ENCODE measurements at places on chromosomes 7 and 10. TPM values are rescaled to one million over a fixed set of nuclear protein-coding genes. Genes with fewer than 3 reads are reported as not detected.

DNA sequence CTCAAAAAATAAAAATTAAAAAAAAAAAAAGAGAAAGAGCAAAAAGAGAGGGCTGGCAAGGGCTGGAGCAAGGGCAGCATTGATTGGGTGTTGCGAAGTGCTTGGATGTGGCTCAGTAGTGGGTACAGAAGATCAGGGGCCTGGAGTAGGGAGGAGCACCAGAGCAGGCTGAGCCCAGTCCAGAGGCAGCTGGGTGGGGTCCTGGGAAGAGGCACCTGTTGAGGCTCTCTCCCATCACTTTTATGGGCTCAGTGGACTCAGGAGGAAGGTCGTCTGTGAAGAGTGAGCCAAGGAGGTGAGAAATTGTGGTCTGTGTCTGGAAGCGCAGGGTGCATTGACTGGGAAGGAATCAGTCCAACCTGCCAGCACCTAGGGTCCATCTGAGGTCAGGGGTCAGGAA is 11.8 kb upstream of the ZMIZ2 start:
- no peak for DNase-seq

The TEX47 gene
- not detected for total RNA-seq

The PLCE1 gene
- total RNA-seq = 19.9 TPM

DNA sequence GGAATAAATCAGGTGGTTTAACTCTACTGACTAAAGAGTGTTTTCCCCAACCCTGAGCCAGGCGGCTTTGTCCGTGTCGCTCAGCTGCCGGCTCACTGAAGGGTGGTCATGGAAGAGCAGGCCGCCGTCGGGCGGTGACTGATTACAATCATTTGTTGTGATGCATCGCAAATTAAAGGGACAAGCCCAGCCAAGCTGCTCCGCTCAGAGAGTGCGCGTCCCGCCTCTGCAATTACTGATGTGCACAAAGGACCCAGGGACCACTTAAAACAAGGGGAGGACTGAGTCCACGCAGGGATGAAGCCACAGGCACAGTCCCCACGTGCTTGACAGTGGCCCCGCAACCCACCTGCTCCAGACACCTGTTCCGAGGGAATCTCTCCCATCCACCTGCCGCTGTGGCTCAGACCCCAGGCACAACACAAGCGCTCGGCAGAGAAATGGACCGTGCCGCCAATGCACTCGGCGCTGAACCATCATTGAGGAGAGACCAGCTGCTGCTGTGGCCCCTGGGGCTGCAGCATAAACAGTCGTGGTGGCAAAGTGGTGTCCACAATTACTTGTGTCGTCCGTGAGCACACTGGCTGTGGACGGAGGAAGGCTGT is 526.5 kb downstream of the PTPRN2 start:
- no peak for DNase-seq

DNA sequence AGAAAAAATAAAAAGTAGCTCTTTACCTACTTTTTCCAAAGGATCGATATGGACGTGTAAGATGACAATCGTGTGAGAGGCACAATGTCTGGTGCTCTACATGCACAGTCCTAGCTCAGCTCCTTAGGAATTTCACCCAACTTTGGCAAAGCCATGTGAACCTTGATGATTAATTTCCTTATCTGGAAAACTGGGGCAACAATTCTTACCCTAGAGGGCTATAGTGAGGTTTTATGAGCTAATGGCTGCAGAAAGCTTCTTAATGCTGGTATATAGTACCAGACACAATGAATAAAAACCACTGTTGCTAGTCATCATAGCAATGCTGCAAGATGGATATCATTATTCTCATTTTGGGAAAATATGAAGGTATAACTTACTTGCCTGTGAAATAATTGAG is 202.7 kb downstream of the PARD3 start:
- no peak for DNase-seq

The ACBD7 gene
- total RNA-seq = 0.42 TPM

GRCh38 chr7:156334636-156335035 is 305.9 kb upstream of the RNF32 start:
- DNase-seq = no peak

DNA sequence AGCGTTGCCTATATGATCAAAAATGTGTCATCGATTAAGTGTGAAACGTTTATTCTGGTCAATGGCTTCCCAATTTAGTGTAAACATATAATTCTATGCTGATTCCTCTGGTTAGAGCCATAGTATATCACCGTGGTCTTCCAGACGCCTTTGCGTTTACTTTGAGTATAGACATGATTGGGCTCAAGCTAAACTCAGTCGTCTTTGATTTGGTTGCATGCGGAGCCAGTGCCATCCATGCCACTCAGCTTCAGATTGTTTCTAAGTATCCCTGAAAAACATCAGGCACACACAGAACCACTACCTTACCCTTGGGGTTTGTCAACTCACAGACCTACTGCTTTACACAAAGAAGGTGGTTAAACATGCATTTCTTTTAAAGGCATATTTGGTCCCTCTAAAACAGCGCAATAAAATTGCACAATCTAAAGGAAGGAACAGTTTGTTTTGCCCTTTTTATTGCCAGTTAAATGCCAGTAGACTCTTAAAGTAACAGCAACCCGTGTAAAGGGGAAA is 273.6 kb upstream of the KLF6 start:
- DNase-seq = no peak

DNA sequence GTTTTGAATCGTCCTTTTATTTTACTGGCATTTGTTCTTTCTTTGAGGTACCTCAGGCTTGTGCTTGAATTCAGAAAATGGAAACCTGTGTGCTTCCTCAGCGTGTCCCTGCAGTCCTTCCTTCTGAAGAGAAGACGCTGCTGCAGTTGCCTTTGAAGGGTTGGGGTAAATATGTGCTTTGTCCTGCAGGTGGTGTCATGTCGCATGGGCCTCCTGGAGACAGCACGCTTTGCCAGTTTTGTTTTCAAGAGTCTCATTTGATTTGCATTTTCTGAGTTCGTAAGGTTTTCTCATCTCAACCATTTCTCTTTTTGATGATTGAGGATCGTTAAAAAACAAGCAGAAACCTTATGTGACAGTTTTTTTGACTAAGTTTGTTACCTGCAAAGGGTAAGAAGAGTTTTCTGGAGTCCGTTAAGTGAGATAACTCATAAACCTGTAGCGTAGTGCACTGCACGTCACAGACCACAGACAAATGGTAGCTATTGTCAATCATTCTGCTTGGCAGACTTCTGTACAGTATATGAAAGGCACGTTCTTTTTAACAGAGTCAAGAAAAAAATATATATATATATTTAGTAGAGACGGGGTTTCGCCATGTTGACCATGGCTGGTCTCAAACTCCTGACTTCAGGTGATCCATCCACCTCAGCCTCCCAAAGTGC is 57.0 kb downstream of the CDC123 start:
- DNase-seq = peak; percentile 17

DNA sequence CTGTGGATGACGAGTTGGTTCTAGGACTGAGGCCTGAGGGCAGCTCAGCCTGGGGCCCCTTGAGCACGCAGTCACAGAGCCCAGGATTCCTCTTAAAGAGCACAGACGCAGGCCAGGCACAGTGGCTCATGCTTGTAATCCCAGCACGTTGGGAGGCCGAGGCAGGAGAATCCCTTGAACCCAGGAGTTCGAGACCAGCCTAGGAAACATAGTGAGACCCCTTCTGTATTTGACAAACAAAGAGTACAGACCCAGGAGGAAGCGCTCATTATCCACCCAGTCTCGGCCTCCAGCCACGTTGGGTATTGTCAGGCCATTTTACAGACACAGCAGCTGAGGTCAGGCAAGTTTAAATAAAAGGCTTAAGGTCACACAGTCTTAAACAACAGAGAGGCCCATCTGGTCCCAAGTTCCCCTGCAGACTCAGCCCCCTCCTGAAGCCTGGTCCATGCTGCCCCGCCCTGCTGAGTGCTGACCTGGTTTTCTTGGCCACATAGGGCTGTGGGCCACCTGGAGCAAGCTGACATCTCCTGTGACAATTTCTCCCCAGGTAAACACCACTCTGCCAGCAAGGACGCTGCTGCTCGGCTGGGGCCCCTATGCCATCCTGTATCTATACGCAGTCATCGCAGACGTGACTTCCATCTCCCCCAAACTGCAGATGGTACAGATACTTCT is 12.6 kb downstream of the RGR start:
- no peak for DNase-seq

The CYP2C19 gene
- total RNA-seq = 0.08 TPM

GRCh38 chr10:71269301-71270288 is 49.5 kb upstream of the SLC29A3 start:
- no peak for DNase-seq

The CXCL12 gene
- total RNA-seq = 8.1 TPM

- DNase-seq = no peak
These were observed 75.8 kb downstream of the CUL1 start for GRCh38 chr7:148774471-148774870.

GRCh38 chr10:79361726-79362397 is 14.6 kb downstream of the PPIF start:
- no peak for DNase-seq

The WEE2 gene
- not detected for total RNA-seq

The JAZF1 gene
- total RNA-seq = 9.3 TPM

The MSMB gene
- total RNA-seq = not detected

GRCh38 chr10:88193018-88193417 is 329.6 kb downstream of the PTEN start:
- DNase-seq = no peak

DNA sequence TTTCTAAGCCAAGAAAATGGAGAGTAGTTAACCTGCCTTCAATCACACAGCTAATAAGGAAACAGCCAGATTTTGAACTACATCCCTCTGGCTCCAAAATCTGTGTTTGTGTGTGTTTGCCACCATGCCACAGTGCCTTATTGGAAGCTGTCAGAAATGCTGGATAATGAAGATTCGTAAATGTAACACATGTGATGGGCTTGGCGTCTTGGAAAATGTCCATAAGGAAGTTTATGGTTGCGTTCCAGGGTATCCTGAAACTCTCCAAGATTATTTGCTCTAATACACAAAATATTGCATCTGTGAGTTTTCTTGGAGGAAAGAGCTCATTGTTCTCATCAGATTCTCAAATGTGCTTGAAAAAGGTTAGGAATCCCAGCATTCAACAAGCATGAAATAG is 22.7 kb downstream of the MYOF start:
- no peak for DNase-seq

Measured in myocyte (in vitro differentiated cells).